ENCODE measurements at places on chromosomes 2 and 18.

GRCh38 chr2:149330127-149331022 lies at the start of gene LYPD6:
TSS of gene LYPD6 (plus strand) at chr2:149330587. CDS start at chr2:149437709, 107,122 bp downstream.
- peak; percentile 56 for DNase-seq

DNA sequence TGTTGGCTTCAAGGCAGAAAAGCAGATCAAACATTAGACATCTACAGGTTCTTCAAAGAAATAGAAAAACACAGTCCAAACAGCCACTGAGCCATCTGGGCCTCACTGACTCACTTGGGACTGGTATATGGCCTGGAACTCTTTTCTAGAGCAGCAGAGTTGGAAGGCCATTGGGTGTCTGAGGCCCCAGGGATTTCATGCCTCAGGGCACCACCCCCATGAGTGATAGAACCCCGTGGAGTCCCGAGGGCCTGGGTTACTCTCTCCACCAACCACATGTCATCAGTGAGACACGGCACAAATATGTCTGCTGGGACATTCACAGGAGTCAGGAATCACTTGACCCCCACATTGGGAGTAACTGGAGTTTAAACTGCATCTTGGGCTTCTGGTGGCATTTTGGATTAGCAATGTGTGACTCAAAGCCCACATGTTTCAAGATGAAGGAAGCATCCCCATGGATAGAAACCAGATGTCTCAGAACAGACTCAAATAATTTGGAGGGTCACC lies 44.0 kb downstream of the CAPN13 start:
- no peak for DNase-seq

- peak; percentile 47 for DNase-seq
Measured at GRCh38 chr2:18932853-18933252, 343.5 kb upstream of the NT5C1B start.

GRCh38 chr2:86372641-86373502 lies 35.4 kb upstream of the REEP1 start:
- peak; percentile 25 for DNase-seq

DNA sequence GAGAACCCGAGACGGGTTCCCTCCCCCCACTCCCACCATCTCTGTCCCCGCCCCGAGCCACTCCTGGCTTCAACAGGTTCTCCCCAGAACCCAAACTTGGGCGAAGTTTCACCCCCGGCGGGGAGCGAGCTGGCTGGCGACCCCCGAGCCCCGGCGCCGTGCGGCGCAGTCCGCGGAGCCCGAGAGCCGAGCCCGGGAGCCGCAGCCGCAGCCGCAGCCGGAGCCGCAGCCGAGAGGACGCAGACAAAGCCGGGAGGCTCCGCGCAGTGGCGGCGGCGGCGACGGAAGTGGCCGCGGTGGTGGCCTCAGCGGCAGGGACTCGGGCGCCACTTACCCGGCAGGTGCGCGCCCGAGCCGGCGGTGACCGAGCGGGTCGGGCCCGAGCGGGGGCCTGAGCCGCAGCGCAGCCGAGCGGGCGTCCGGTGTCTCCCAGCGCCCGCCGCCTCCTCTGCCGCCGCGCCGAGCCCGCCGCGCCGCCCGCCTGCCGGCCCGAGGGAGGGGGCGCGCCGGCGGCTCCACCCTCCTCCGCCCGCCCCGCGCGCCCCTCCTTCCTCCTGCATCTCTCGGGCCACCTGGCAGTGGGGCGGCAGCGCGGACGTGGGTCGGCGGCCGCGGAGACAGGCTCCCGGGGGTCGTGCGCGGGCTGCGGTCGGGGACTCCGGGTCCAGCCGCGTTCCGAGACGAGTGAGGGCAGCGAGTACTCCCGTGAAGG lies at the start of gene ECEL1:
Gene ECEL1, minus strand, starts transcription at position 450 of the 712 bp plus-strand sequence. CDS start 1,181 bp downstream, outside the sequence.
- no peak for DNase-seq

All from astrocyte (in vitro differentiated cells and primary cell).